ENCODE measurements at places on chromosomes 13 and 19.

GRCh38 chr13:72458701-72459100 is 268.7 kb downstream of the MZT1 start:
- DNase-seq, result no peak

- DNase-seq, result no peak
These were observed 2.6 kb upstream of the PDE4A start for GRCh38 chr19:10417541-10418234.

DNA sequence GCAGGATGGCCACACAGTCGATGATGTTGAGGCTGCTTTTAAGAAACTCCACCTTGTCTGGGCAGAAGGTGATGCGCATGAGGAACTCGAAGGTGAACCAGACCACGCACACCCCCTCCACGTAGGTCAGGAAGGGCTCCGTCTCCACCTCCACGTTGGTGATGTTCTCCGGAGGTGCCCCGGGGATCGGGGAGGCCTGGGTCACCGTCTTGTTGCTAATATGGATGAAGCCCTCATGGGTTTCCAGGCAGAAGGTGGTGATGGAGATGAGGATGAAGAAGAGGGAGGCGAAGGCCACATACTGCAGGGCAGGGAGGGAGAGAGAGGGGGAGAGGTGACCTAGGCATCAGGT is 5.4 kb downstream of the KCNC3 start:
- no peak for DNase-seq

GRCh38 chr13:67090856-67091255 is 139.3 kb downstream of the PCDH9 start:
- no peak for DNase-seq

DNA sequence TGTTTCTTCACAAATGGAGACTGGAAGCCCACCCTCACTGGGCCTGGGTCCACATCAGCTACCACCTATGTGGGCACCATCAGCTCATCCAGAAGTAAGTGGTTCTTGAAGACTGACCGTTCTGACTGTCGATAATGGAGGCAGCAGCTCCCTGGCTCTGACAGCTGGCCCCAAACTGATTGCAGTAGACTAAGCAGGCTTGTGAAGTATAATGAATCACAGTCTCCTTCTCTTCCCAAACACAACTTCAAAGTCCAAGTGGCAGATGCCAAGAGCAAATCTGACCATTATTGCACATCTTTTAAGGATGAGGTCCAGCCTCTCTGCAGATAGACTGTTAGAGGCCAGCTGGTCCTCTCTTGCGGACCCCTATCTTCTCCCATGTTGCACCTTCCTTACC is 574.4 kb upstream of the KLF12 start:
- no peak for DNase-seq

DNA sequence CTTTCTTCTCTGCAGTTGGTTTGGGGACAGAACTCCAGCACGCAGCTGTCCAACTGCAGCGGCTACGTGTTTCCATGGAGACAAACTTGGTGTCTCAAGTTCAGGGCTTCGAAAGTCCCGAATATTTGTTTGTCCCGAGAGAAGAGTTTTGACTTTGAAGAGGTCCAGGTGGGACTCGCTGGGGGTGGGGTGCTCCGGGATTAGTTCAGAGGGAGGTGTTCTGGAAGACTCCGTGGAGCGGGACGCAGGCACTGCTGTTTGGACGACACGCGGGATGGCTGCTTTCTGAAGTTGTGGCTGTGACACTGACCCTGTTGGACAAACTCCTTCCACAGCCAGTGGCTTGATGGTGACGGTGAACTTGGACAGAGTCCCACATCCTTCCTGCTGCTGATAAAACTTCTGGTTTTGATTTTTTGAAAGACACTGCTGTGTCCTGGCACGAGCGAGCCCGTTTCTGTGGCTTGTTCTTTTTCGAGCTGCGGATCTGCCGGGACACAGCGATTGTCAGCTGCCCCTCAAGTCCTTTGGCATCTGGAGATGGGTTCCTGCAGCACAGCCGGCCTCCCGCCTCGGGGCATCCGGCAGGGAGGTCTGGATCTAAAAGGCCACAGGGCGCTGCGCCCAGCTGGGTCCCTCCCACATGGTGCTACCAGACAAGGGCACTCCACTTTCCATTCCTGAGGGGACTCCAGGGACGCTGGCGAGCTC is 15.9 kb upstream of the RANBP3 start:
- peak; percentile 63 for DNase-seq

DNA sequence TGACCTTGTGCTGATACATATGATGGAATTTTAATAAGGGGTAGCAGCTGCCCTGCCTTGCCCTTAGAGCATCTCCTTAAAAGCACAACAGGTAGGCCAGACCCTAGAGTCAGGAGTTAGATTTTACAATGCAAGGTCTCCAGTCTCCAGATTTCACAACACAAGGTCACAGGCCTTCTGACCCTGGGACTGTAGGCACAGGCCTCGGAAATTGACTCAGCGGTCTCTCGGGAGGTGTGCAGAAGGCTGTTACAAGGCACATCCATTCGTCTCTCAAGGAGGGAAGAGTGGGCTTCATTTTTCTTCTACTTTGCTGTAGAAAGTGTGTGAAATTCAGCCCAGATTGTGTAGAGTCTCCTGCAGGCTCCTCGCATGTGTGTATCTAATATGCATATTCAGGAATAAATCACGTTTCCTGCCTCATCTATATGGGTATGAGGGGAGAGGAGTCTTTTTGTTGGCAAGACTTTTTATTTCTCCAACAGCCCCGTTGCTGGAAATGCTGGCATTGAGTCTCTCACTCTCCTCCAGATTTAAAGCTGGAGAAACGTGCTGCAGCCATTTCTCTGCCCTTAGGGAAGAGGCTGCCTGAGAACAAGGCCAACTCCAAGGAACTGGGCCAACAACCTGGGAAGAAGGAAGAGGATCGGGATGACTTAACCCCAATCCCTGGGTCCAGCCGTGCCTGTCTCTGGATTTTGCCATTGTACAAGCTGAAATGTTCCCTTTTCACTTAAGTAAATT is 24.5 kb downstream of the UQCRFS1 start:
- peak; percentile 73 for DNase-seq

DNA sequence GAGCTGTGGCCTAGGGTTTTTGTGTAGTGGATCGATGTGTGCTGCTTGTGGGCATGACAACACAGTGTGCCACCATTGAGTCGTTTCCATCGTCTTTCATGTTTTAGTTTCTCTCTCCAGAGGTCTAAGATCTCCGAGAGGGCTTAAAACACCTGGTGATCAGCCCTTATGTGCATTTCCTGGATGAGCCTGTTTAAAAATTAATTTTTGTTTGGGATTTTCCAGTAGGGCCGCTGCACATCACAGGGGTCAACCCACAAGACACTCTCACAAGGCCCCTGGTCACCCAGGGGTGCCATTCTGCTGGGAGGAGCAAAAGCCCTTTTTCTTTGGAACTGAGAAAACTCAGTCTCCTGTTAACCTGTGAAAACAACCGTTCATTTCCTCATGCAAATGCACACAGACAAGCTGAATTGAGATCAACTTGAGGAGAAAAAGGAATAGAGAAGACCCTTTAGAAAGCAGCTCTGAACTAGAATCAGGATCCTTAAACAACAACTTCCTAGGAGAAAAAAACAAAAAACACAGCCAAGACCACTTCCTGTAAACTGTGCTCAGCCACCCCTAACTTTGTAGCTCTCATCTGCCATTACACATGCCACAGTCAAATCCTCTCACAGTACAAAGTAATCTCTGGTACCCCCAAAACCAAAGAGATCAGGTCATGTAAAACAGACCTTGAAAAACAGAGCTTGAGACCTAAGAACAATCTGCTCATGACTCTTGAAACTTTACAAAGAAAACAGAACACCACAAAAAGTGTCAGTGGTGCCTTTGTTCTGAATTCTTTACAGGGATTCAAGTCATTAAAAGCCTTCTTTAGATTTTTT is 8.3 kb upstream of the MTRF1 start:
- no peak for DNase-seq

DNA sequence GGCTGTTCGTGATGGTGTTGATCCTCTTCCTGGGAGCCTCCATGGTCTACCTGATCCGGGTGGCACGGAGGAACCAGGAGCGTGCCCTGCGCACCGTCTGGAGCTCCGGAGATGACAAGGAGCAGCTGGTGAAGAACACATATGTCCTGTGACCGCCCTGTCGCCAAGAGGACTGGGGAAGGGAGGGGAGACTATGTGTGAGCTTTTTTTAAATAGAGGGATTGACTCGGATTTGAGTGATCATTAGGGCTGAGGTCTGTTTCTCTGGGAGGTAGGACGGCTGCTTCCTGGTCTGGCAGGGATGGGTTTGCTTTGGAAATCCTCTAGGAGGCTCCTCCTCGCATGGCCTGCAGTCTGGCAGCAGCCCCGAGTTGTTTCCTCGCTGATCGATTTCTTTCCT is 12.2 kb upstream of the C19orf33 start:
- no peak for DNase-seq

DNA sequence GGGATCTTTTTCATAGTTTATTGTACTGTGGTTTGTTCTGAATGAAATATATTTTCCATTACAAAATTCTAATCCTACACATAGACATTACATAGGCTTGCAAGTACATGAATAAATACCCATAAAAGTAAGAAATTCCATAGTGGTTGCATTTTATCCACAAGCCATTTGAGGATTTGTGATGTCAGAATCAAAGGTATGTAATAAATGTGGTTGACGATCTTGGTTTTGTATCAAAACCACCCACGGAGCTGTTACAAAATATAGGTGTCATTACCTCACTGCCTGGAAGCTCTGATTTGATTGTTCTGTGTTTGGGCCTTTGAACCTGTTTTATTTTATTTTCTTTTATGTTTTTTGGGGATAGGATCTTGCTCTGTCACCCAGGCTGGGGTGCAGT is 125.1 kb downstream of the NALCN start:
- DNase-seq, result no peak

- no peak for DNase-seq
These were observed 21.3 kb downstream of the NKPD1 start for GRCh38 chr19:45139286-45140143.

DNA sequence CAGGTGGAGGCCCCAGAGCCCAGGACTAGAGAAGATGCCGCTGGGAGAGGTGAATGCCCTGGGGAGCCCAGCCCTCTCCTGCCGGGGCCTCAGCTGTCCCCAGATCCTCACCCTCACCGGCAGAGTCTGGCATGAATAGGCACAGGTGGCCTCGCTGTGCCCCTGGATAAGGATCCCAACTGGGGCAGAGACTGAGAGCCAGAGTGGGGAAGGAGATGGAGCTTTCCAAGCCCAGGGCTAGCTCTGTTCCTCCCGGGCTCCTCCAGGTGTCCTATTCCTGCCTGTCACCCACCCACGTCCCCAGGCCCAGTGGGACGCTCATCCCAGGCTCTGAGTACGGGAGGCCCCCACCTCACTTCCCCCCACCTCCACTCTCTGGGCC is 16.5 kb downstream of the PRR36 start:
- DNase-seq, result no peak

DNA sequence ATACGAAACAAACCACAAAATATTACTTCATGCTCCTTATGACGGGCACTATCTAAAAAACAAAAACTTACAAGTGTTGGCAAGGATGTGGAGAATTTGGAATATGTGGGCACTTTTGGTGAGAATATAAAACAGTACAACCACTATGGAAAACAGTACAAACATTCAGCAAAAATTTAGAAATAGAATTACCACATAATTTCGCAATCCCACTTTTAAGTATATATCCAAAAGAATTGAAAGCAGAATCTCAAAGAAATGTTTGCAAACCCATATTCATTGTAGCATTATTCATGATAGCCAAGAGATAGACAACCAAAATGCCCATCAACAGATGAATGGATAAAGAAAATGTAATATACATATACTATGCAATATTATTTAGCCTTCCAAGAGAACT is 1173.7 kb upstream of the PRR20A start:
- DNase-seq, result no peak

DNA sequence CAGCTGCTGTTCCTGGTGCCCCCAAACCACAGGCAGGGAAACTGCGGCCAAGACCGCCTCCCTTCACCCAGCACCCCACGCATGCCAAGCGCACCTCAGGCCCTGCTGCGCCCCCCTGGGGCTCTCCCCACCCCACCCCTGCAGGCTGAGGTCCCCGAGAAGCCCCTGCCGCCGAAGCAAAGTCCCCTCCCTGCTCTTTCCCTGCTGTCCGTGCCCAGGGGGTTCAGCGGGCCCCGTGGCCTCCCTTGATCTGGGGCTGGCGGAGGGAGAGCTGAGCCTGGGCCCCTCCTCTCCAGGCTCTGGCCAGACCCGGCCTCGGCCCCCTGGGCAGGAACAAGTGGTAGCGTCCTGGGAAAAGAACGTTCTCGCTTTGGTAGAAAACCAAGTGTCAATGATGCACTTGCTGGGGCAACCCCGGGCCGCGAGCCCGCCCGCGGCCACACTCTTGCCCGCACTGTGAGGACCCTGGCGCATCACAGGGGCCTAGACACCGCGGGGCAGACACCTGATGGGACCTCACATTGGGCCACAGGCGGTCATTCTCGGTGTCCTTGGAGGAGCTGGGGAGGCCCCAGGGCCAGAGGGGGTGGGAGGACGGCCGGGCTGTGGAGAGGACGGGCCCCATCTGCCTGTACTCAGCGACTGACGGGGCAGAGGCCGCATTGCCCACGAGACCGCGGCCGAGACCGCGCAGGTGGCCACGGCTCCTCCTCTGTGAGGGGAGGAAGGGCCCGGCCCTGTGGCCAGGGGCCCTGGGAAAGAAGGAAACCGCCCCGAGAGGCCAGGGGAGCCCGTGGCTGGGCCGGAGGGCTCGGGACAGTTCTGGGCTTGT is 29.0 kb downstream of the GPX4 start:
- no peak for DNase-seq

DNA sequence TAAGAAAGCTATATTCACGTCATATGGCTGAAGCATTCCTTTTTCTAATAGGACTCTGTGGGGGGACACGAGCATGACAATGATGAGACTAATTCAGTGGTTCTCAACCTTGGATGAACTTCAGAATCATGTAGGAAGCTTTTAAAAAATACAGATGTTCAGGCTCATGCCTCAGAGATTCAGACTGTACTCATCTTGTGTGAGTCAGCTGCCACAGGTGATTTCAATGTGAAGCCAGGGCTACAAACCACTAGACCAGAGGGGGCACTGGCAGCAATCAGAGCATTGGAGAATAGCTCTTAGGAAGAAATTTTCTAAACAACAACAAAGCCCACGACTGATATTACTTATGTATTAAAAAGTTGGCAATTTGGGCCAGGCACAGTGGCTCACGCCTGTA is 91.7 kb downstream of the SERP2 start:
- DNase-seq, result no peak

DNA sequence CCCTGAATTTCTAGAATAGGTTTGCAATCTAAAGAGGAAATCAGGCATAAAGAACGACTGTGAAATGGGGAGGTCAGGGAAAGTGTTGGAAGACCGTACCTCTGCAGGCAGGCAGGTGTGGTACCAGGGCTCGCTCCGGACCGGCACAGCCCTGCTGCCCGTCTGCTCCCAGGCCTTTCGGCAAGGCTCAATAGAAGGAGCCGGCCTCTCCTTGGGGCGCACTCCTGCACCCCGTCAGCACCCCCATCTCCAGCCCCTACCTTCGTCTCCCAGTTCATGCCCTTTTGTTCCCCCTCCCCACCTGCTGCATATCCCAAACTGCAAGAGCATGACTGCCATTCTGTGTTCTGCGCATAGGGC is 139.8 kb upstream of the SOX1 start:
- DNase-seq, result no peak

DNA sequence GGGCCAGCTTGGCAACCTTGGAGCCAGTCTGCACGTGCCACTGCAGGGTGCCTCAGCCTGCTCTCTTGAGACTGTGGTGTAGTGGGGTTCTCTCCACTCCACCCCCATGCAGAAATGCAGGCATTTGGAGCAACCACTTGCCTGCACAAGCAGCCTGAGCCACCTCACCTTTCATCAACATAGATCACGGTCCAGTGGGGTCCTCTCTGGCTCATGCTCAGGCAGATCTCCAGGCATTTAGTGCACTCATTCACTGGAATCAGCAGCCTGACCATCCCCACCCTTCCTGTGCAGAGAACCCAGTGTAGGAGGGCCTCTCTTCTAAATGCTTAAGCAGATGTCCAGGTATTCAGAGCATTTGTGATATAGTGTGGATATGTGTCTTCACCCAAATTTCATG is 2330.1 kb downstream of the PCDH9 start:
- DNase-seq, result no peak
